ENCODE measurements at places on chromosomes 5 and 9. TPM values are rescaled to one million over a fixed set of nuclear protein-coding genes. Genes with fewer than 3 reads are reported as not detected.

GRCh38 chr5:162888268-162888667 is 549.1 kb upstream of the CCNG1 start:
- H3K4me1 ChIP-seq: no peaks in the 10 kb centered on the region
- H3K4me3 ChIP-seq: no peak overlapping the region
- H3K27me3 ChIP-seq: no peaks in the 10 kb centered on the region
- H3K36me3 ChIP-seq: no peaks in the 10 kb centered on the region

DNA sequence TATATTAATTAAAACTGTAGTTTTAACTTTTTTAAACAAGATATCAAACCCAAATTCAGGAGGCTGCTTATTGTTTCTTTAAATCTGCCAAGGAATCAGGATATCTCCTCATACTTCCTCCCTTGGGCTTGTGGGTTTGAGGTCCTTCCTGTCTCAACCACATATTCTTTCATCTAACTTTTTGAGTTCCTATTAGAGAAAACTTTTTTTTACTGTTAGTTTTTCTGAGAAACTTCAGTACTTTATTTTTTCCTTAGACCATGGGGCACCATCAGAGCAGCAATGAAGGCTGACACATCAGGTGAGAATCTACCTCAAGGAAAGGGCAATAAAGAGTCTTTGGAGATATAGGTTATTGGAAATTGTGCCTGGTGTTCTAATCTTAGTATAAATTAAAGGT is 56.7 kb downstream of the TSSK1B start:
- H3K36me3 ChIP-seq: no peaks in the 10 kb centered on the region
- peak; percentile 34 for DNase-seq
- no peak overlapping the region for H3K27ac ChIP-seq
- no peaks in the 10 kb centered on the region for H3K27me3 ChIP-seq
- H3K4me1 ChIP-seq: peaks cover 9% of the 10 kb centered on the region

- no peak overlapping the region for H3K4me3 ChIP-seq
- DNase-seq: no peak
- peaks cover 13% of the 10 kb centered on the region for H3K4me1 ChIP-seq
- no peaks in the 10 kb centered on the region for H3K27me3 ChIP-seq
Observed at GRCh38 chr5:175808711-175809110, 62.7 kb upstream of the CPLX2 start.

- H3K4me1 ChIP-seq: no peaks in the 10 kb centered on the region
- peak; percentile 22 for DNase-seq
- H3K4me3 ChIP-seq: no peak overlapping the region
- no peaks in the 10 kb centered on the region for H3K27me3 ChIP-seq
- no peak overlapping the region for H3K27ac ChIP-seq
- no peaks in the 10 kb centered on the region for H3K36me3 ChIP-seq
Observed at GRCh38 chr5:124948754-124949275, 202.4 kb upstream of the ZNF608 start.

GRCh38 chr5:76652809-76653414 is 29.7 kb upstream of the F2RL2 start:
- H3K36me3 ChIP-seq: no peaks in the 10 kb centered on the region
- no peak overlapping the region for H3K27ac ChIP-seq
- no peak overlapping the region for H3K4me3 ChIP-seq
- H3K27me3 ChIP-seq: no peaks in the 10 kb centered on the region
- no peaks in the 10 kb centered on the region for H3K4me1 ChIP-seq

- H3K4me3 ChIP-seq: no peak overlapping the region
- H3K27ac ChIP-seq: peak overlapping the region; percentile 73
- no peak for DNase-seq
- peaks cover 3% of the 10 kb centered on the region for H3K36me3 ChIP-seq
- H3K4me1 ChIP-seq: peaks cover 48% of the 10 kb centered on the region
- H3K27me3 ChIP-seq: no peaks in the 10 kb centered on the region
Observed at GRCh38 chr9:113958556-113958955, 82.4 kb downstream of the ZNF618 start.

DNA sequence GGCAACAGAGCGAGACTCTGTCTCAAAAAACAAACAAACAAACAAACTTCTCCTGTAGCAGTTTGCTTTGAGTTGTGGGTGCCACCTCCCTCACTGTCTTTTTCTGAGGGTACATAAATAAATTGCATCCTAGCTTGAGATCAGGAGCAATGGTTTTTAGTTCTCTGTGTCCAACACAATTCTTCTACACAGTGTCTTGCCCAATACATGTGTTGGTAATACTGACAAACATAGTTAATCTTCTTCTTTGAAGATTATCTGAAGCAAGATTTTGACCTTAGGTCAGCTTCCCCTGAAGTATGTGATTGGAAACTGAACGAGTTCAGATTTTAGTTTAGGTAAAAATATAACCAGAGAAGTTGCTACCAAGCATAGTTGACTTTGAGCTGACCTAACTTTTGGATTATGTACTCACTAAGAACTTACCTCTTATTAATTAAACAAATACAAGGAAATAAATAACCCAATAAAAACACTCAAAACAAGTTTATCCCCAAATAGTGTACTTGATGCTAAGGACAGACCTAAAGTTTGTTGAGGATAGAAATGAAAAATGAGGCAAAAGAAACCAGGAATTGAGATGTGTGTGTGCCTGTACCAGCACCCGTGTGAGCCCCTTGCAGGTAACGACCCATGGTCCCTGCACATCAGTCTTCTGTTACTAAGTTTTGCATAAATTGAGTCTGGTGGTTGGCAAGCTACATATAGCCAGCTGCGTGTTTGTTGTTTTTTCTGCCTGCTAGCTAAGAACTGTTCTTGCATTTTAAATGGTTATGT is 16.2 kb downstream of the TJP2 start:
- no peak overlapping the region for H3K4me3 ChIP-seq
- no peaks in the 10 kb centered on the region for H3K36me3 ChIP-seq
- H3K27ac ChIP-seq: no peak overlapping the region
- DNase-seq: no peak
- peaks cover 16% of the 10 kb centered on the region for H3K4me1 ChIP-seq
- no peaks in the 10 kb centered on the region for H3K27me3 ChIP-seq

DNA sequence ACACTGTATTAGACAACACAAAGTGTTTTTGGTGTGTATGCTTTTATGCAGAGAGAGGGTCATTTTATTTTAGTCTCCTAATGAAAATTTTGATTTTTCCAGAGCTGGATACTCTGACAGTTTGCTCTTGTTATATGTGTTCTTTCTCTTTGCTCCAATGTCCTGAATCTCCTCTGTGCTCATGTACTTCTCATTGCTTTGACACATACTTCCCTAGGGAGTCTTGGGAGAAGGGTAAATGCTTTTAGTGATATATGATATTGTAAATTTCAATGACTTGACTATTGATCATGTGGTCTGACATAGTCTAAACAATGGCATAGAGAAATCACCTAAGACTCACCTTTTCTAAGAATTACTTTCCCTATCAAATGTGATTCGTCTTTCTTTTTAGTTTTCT is 972.6 kb upstream of the EDIL3 start:
- no peak overlapping the region for H3K27ac ChIP-seq
- H3K27me3 ChIP-seq: no peaks in the 10 kb centered on the region
- no peak for DNase-seq
- H3K36me3 ChIP-seq: no peaks in the 10 kb centered on the region
- H3K4me1 ChIP-seq: no peaks in the 10 kb centered on the region
- no peak overlapping the region for H3K4me3 ChIP-seq

GRCh38 chr5:125536582-125536981 is 790.1 kb upstream of the ZNF608 start:
- H3K27ac ChIP-seq: no peak overlapping the region
- no peaks in the 10 kb centered on the region for H3K27me3 ChIP-seq

DNA sequence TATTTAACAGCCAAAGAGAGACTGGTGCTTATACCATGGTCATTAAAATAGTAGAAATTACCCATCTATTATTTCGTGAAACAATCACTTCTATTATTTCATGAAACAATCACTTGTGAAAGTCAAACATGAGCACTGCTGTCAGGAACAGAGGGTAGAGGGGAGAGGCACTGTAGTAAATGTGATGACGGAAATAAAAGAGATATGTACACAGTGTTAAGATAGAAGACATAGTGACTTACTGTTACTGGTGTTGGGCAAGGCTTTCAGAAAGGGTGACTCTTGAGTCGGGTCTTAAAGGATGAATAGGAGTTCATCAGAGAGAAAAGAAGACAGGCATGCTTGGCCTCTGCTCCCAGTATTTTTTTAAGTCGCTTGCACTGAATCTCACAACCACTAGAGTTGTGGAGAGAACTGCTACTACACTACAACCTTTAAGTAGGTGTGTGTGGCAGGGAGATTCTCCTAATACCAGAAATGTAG is 162.6 kb upstream of the GNA14 start:
- no peak overlapping the region for H3K4me3 ChIP-seq
- H3K27ac ChIP-seq: no peak overlapping the region
- H3K27me3 ChIP-seq: no peaks in the 10 kb centered on the region
- no peaks in the 10 kb centered on the region for H3K36me3 ChIP-seq
- peaks cover 11% of the 10 kb centered on the region for H3K4me1 ChIP-seq

ZNF658 gene
- total RNA-seq: 2.5 TPM

PPP3R2 gene
- total RNA-seq: not detected

INSL6 gene
- not detected for total RNA-seq

GHR gene
- 2.3 TPM for total RNA-seq

CTXN3 gene
- not detected for total RNA-seq

TEX48 gene
- total RNA-seq: not detected

GPR107 gene
- total RNA-seq: 62.3 TPM
